Gastrocnemius medialis (tissue), 4 donors: ENCODE measurements at places on chromosomes 16 and 17. TPM values are rescaled to one million over a fixed set of nuclear protein-coding genes. Genes with fewer than 3 reads are reported as not detected.

- H3K4me3 ChIP-seq, result peak overlapping the region; percentile 66
- peak overlapping the region; percentile 100 for H3K27ac ChIP-seq
- no peak for DNase-seq
- peaks cover 41% of the 10 kb centered on the region for H3K4me1 ChIP-seq
Observed at GRCh38 chr16:424623-425081, 797 bp upstream of the RAB11FIP3 start.

GRCh38 chr16:1357906-1358566, 6.3 kb downstream of the GNPTG start:
- no peak overlapping the region for H3K27ac ChIP-seq
- H3K36me3 ChIP-seq, result peaks cover 17% of the 10 kb centered on the region
- no peak overlapping the region for H3K4me3 ChIP-seq
- H3K4me1 ChIP-seq, result peaks cover 25% of the 10 kb centered on the region

- H3K27me3 ChIP-seq, result peaks cover 52% of the 10 kb centered on the region
- H3K36me3 ChIP-seq, result no peaks in the 10 kb centered on the region
- no peak within 1 kb of the TSS for H3K27ac ChIP-seq
- peaks cover 9% of the 10 kb centered on the region for H3K4me1 ChIP-seq
Observed at GRCh38 chr17:13601776-13602551, at the start of gene HS3ST3A1. TSS of gene HS3ST3A1 (minus strand) at chr17:13601929. CDS start at chr17:13601129, 800 bp downstream.

SLC5A11 gene
- not detected for total RNA-seq

DNA sequence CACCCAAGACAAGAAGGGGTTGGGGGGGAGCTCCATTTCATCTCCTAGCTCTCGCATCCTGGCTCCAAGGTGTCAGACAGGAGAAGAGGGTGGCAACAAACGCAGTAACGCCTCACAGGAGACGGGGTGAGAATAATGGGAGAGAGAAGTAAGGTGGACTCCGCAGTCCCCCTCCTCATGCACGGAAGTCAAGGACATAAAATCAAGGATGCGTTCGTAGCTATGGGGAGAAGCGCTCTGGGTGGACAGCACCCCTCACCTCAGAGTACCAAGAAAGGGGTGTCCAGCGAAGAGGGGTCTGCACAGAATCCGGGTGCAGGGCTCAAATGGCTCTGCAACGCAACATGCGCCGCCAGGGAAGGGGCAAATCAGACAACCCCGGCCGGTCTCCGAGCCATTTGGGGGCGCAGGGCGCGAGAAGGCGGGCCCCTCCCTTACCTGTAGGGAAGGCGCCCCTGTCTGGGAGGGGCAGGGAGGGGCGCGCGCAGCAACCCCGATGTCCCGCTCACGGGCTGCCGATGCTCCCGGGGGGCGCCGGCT, 555 bp downstream of the HDAC5 start:
- H3K27ac ChIP-seq, result peak overlapping the region; percentile 93
- H3K4me3 ChIP-seq, result peak overlapping the region; percentile 81
- no peaks in the 10 kb centered on the region for H3K36me3 ChIP-seq
- H3K27me3 ChIP-seq, result no peaks in the 10 kb centered on the region
- DNase-seq, result no peak
- H3K4me1 ChIP-seq, result peaks cover 48% of the 10 kb centered on the region

GRCh38 chr16:64370112-64370511, 751.8 kb downstream of the CDH11 start:
- no peaks in the 10 kb centered on the region for H3K4me1 ChIP-seq
- H3K27me3 ChIP-seq, result no peaks in the 10 kb centered on the region
- no peak overlapping the region for H3K4me3 ChIP-seq
- H3K36me3 ChIP-seq, result no peaks in the 10 kb centered on the region

GRCh38 chr16:2852003-2852730, 5.8 kb downstream of the PRSS22 start:
- no peak for DNase-seq
- no peaks in the 10 kb centered on the region for H3K36me3 ChIP-seq
- H3K27ac ChIP-seq, result no peak overlapping the region
- peaks cover 48% of the 10 kb centered on the region for H3K27me3 ChIP-seq
- no peaks in the 10 kb centered on the region for H3K4me1 ChIP-seq
- no peak overlapping the region for H3K4me3 ChIP-seq

ACD gene
- total RNA-seq, result 11.8 TPM

CSH2 gene
- not detected for total RNA-seq

DNA sequence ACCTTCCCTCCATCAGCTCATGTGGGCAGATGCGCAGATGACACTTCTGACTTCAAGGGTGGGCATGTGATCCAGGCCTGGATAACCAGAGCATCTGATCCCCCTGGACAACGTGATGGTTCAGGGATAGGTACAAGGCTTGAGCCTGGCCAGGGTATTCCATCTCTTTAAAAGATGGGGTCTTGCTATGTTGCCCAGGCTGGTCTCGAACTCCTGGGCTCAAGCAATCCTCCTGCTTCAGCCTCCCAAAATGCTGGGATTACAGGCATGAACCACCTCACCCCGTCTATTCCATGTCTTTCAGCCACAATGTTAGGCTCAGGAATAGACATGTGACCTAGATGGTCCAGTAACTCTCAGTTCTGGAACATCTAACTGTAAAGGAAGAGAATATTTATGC, 20.8 kb downstream of the CRYM start:
- H3K27ac ChIP-seq, result no peak overlapping the region
- H3K27me3 ChIP-seq, result no peaks in the 10 kb centered on the region
- DNase-seq, result no peak
- no peak overlapping the region for H3K4me3 ChIP-seq

DNA sequence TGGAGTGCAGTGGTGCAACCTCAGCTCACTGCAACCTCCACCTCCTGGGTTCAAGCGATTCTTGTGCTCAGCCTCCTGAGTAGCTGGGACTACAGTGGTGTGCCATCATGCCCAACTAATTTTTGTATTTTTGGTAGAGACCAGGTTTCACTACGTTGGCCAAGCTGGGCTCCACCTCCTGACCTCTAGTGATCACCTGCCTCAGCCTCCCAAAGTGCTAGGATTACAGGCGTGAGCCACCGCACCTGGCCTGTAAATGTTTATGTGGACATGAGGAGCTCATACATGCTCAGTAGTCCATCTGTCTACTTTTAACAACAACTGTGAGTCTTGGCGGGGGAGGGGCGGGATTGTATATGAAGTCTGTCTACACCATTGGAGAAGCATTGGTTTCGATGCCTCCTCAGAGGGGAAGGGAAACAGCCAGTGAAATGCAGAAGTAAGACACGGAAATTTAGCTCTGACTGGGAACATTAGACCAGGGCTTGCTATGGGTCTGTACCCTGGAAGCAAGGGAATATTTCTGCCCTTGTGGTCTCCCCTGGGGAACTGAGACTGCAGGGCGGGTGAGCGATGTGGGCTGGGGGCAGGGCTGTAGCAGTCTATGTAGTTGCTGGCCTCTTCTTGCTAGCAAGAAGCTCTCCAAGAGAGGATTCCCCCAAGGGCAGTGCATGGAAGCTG, 9.3 kb downstream of the NUBP1 start:
- no peaks in the 10 kb centered on the region for H3K4me1 ChIP-seq
- H3K27me3 ChIP-seq, result no peaks in the 10 kb centered on the region
- H3K36me3 ChIP-seq, result peaks cover 87% of the 10 kb centered on the region
